Stimulated activated naive B cell treated with anti-CD40 and anti-IgM and Interleukin-4, amounts not matched to agents 10 μg/mL and 1 μg/mL and 100 μg/mL, for 72 hours (primary cell): ENCODE measurements at places on chromosomes 4 and X.

DNA sequence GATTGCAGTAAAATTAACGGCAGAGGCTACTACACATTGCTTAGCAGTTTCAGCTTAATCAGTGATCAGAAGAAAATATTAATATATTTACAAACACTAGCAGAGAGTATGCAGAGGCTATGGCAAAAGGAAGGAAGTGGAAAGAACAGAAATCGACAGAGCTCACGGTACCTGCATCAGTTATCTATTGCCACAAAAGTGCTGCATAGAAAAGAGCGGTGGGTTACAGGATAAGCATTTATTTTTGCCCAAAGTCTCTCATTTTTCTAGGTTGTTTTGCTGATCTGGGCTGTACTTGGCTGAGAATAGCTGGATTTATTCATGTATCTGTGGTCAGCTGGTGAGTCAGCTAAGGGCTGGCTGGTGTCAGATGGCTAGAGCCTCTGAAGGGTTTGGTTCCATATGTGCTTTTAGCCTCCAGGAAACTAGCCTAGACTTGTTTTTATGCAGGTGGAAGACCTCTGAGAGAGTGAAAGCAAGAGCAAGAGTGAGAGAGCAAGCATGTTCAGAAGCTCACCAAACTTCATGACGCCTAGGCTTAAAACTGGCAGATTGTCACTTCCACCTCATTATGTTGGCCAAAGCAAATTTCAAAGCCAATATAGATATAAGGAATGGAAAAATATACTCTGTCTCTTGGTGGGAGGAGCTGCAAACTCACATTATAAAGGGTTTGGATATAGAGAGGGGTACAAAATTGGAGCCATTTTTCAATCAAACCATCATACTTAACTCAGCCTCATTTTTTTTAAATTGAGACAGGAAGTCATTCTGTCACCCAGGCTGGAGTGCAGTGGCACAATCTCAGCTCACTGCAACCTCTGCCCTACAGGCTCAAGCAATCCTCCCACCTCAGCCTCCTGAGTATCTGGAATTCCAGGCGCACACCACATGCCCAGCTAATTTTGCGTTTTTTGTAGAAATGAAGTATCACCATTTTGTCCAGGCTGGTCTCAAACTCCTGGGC lies 153.2 kb upstream of the RPL34 start:
- no peaks in the 10 kb centered on the region for H3K27me3 ChIP-seq
- no peaks in the 10 kb centered on the region for H3K36me3 ChIP-seq
- no peak for DNase-seq
- no peak overlapping the region for H3K27ac ChIP-seq

- no peaks in the 10 kb centered on the region for H3K27me3 ChIP-seq
- no peaks in the 10 kb centered on the region for H3K4me1 ChIP-seq
- no peaks in the 10 kb centered on the region for H3K36me3 ChIP-seq
- no peak for DNase-seq
These were observed 14.9 kb downstream of the CCSER1 start for GRCh38 chr4:90142081-90142480.

DNA sequence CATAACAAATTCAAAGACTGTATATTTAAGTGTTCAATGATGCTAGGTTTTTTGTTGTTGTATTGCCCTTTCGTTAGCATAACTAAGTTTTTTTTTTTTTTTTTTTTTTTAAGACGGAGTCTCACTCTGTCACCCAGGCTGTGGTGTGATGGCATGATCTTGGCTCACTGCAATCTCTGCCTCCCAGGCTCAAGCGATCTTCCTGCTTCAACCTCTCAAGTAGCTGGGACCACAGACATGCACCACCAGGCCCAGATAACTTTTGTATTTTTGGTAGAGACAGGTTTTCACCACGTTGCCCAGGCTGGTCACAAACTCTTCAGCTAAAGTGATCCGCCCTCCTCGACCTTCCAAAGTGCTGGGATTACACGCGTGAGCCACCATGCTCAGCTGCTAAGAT lies 7.0 kb downstream of the SH3BGRL start:
- H3K27ac ChIP-seq, result no peak overlapping the region
- H3K36me3 ChIP-seq, result peaks cover 20% of the 10 kb centered on the region
- no peaks in the 10 kb centered on the region for H3K27me3 ChIP-seq
- no peak for DNase-seq
- H3K4me1 ChIP-seq, result peaks cover 19% of the 10 kb centered on the region
- H3K4me3 ChIP-seq, result no peak overlapping the region

- no peaks in the 10 kb centered on the region for H3K27me3 ChIP-seq
- DNase-seq, result no peak
- no peak overlapping the region for H3K4me3 ChIP-seq
- no peak overlapping the region for H3K27ac ChIP-seq
- peaks cover 31% of the 10 kb centered on the region for H3K36me3 ChIP-seq
- H3K4me1 ChIP-seq, result no peaks in the 10 kb centered on the region
These were observed 120.4 kb downstream of the ARAP2 start for GRCh38 chr4:36123906-36124305.

GRCh38 chrX:68999931-69000330 lies 165.3 kb downstream of the PJA1 start:
- no peaks in the 10 kb centered on the region for H3K36me3 ChIP-seq
- H3K27me3 ChIP-seq, result no peaks in the 10 kb centered on the region
- H3K4me1 ChIP-seq, result no peaks in the 10 kb centered on the region

DNA sequence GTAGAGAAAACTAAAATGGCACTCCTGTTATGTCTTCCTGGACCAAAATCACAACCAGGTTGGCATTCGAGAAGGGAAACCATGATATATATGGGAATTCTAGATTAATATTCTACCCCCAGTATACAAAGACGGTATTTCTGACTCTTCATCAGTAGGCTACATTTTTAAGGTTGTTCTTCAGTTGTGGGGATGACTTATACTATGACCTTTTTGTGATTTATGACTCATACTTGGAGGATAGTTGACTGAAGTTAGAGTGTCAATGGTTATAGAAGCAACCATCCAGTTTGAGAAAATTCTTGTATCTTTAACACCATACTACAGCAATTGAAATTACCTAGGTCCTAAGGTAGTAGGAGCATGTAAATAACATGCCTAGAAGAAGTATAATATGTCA lies 49.8 kb upstream of the CYSLTR1 start:
- no peak overlapping the region for H3K27ac ChIP-seq
- H3K4me3 ChIP-seq, result no peak overlapping the region
- H3K36me3 ChIP-seq, result peaks cover 4% of the 10 kb centered on the region
- H3K4me1 ChIP-seq, result peaks cover 8% of the 10 kb centered on the region
- H3K27me3 ChIP-seq, result no peaks in the 10 kb centered on the region

DNA sequence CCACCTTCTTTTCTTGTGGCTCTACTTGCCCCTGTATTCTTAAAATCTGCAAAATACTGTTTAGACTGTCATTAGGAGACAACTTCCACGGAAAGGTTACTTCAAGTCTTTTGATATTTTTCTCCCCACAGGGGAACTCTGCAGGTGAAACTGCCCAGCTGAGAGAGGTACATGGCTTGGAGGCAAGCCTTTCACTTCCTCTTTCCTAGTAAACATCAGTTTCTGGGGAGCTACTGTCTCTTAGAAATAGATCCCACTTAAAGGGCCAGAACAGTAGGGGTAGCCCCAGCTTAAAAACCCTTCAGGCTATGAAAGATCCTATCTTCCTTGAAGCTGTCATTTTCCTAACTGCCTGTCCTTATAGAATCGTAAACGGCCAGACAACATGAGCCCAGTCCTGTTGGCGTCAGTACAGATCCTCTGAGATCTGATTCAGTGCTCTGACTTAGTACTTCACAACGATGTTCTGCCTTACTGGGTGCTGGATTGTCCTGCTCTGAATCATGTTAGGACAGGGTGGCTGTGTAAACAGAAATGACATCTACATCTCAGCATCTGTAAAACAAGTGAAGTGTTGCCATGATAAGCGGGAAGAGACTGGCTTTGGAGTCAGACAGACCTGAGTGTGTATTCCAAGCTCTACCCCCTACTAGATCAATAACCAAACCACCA lies 102.1 kb downstream of the ITIH6 start:
- peaks cover 5% of the 10 kb centered on the region for H3K4me1 ChIP-seq
- peak overlapping the region; percentile 23 for H3K4me3 ChIP-seq
- no peaks in the 10 kb centered on the region for H3K36me3 ChIP-seq
- peaks cover 2% of the 10 kb centered on the region for H3K27me3 ChIP-seq
- DNase-seq, result peak; percentile 34
- H3K27ac ChIP-seq, result peak overlapping the region; percentile 63

- no peaks in the 10 kb centered on the region for H3K4me1 ChIP-seq
- H3K36me3 ChIP-seq, result no peaks in the 10 kb centered on the region
- peaks cover 5% of the 10 kb centered on the region for H3K27me3 ChIP-seq
- no peak overlapping the region for H3K27ac ChIP-seq
- DNase-seq, result no peak
These were observed 430.3 kb downstream of the SPRY1 start for GRCh38 chr4:123826896-123827295.

GRCh38 chr4:27176400-27176799 lies 315.8 kb downstream of the STIM2 start:
- no peaks in the 10 kb centered on the region for H3K27me3 ChIP-seq
- H3K27ac ChIP-seq, result no peak overlapping the region
- H3K36me3 ChIP-seq, result no peaks in the 10 kb centered on the region
- no peak overlapping the region for H3K4me3 ChIP-seq
- DNase-seq, result no peak

GRCh38 chrX:6708041-6708440 lies 173.1 kb upstream of the VCX3A start:
- DNase-seq, result no peak
- H3K36me3 ChIP-seq, result no peaks in the 10 kb centered on the region
- no peaks in the 10 kb centered on the region for H3K4me1 ChIP-seq
- no peaks in the 10 kb centered on the region for H3K27me3 ChIP-seq
- no peak overlapping the region for H3K27ac ChIP-seq
- no peak overlapping the region for H3K4me3 ChIP-seq

GRCh38 chr4:79445371-79445781 lies 37.3 kb upstream of the GK2 start:
- no peak for DNase-seq
- H3K36me3 ChIP-seq, result no peaks in the 10 kb centered on the region

DNA sequence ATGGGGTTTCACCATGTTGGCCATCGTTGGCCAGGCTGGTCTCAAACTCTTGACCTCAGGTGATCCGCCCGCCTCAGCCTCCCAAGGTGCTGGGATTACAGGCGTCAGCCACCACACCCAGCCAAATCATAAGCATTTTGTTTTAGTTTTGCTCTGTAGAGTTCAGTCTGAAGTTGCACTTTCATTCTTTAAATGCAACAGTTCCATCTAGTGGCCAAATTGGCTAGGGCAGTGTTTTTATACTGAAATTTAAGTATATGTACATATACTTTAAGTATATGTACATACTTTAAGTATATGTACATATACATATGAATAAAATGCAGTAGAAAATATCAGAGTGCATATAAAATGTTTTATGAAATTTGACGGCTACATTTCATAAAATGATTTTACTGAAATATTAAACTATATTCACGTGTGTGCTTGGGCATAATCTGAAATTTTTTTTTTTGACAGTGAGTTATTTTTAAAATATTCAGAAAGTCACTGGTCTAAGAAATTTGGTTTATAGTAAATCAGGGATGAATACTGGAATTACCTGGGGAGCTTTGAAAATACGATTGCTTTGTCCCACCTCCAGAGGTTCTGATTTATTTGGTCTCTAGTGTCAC lies 145.5 kb downstream of the NWD2 start:
- peaks cover 19% of the 10 kb centered on the region for H3K4me1 ChIP-seq
- peak overlapping the region; percentile 31 for H3K27ac ChIP-seq
- no peaks in the 10 kb centered on the region for H3K27me3 ChIP-seq
- H3K36me3 ChIP-seq, result no peaks in the 10 kb centered on the region
- H3K4me3 ChIP-seq, result no peak overlapping the region

DNA sequence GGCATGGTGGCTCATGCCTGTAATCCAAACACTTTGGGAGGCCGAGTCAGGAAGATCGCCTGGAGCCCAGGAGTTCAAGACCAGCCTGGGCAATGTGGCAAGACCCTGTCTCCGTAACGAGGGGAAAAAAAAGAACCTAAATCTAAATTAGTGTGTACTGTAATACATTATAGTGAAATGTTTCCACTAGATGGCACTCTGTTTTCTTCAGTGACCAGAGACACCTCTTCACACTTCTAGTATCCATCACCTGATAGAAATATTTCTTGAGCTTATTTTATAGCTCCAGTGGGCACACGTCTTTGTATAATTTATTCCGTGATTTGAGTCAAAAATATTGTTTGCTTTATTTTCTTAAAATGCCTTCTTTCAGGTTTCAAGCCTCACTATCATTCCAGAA lies 600.9 kb upstream of the DIPK2B start:
- H3K27me3 ChIP-seq, result no peaks in the 10 kb centered on the region
- peaks cover 21% of the 10 kb centered on the region for H3K4me1 ChIP-seq
- H3K4me3 ChIP-seq, result no peak overlapping the region
- no peak overlapping the region for H3K27ac ChIP-seq
- no peak for DNase-seq

GRCh38 chrX:38214551-38215531 lies 5.8 kb downstream of the SRPX start:
- no peak overlapping the region for H3K4me3 ChIP-seq
- peaks cover 16% of the 10 kb centered on the region for H3K27me3 ChIP-seq
- H3K27ac ChIP-seq, result no peak overlapping the region

DNA sequence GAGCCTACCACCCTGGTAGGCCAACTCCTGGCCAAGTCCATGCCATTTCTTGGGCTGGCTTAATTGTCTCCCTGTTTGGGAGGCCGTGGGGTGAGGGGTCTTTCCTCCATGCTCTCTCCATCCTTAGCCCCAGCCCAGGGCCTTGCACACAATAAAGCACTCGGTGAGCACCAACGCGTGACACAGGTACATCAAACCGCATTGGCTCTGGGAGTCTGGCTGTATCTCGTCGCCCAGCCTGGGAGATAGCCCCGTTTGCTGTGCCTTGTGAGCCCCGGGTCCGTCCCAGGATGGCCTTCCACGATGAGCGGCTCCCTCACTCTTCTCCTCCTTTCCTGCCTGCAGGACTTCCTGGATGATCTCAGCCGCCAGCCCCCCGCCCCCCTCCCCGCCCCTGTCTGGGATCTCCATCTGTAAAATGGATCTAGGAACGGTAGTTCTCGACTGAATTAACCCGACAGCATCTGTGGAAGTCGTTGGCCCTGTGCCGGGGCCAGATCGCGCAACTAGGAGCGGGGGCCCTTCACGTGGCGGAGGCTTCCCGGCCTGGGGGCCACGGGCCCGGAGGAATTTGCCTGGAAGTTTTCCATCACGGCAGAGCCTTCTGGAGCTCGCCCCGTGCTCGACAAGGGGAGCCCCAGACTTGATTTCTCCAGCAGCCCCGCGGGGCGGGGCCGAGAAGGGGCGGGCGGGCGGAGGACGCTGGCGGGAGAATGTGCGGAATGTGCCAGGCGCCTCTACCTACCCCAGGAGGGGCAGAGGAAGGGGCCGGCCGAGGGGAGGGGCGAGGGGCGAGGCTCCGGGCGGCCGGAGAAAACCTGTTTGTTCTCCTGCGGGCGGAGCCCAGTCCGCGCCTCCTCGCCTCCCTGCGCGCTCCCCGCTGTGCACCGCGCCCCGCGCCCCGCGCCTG lies at the start of gene ZNF185:
ZNF185 (plus strand) TSS at position 846 of the 910 bp plus-strand sequence. CDS start 16,423 bp downstream, outside the sequence.
- no peak within 1 kb of the TSS for H3K4me3 ChIP-seq
- H3K27me3 ChIP-seq, result peaks cover 21% of the 10 kb centered on the region
- no peaks in the 10 kb centered on the region for H3K4me1 ChIP-seq

GRCh38 chr4:152382057-152382785 lies 153.7 kb downstream of the FBXW7 start:
- peaks cover 15% of the 10 kb centered on the region for H3K4me1 ChIP-seq
- no peaks in the 10 kb centered on the region for H3K27me3 ChIP-seq
- no peak overlapping the region for H3K4me3 ChIP-seq
